NCI-H1092 treated with DMSO at 0.1 percent for 48 hours (cell line): ENCODE measurements at places on chromosomes 7 and 10.

GRCh38 chr10:103111918-103112877 lies 80.9 kb downstream of the NT5C2 start:
- no peak for DNase-seq

DNA sequence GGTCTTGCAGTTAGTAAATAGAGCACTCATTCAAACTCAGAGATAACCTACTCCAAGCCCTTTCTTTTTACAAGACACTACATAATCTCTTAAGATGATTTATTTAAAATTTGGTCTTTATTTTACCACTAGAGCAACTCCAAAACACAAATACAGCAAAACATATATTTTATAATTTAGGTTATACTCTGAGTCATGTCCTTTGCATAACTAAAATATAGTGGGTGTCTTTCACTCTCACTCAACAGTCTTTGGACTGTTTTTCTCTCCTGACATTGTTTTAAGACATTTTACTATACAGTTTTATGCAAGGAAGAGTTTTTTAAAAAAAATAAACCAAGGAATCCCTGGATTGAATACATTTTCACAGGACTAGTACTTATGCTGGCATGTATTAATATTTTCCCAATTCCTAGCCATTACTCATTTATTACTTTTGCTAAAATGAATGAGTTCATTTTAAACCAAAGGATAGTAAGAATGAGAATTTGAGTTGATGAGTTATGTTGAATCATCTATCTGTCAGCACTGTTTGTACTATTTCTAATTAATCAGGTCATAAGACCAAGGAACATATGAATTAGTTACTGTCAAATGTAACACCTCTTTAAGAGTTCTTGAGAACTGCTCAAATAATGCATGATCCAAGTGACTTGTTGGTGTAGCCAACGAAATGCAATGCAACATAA lies 303.1 kb upstream of the FZD1 start:
- no peak for DNase-seq

GRCh38 chr7:96218664-96219243 lies 103.1 kb downstream of the SLC25A13 start:
- no peak for DNase-seq

DNA sequence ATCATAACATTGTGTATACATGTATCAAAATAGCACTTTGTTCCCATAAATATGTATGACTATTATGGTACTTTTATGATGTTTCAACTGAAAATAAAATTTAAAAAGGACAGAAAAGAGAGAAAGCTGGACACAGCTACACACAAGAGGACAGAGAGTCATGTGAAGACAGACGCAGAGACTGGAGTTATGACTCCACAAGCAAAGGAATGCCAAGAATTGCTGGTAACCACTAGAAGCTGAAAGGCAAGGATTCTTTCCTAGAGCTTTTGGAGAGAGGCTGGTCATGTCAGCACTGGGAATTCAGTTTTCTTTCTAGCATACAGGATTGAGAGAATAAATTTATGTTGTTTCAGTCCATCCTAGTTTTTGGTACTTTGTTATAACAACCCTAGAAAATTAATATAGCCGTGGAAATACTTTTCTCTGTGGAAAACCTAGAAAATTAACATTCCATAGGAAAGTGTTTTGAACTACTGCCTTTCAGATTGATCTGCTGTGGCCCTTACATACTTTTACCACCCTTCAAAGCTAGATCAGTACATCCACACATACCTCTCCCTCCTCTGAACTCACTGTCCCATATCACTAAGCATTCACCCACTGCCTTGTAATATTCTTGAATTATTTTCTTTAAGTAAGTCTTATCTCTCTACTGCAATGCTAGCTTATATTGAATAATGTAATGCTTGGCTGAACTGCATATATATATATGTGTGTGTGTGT lies 575.3 kb downstream of the IPMK start:
- DNase-seq, result no peak

DNA sequence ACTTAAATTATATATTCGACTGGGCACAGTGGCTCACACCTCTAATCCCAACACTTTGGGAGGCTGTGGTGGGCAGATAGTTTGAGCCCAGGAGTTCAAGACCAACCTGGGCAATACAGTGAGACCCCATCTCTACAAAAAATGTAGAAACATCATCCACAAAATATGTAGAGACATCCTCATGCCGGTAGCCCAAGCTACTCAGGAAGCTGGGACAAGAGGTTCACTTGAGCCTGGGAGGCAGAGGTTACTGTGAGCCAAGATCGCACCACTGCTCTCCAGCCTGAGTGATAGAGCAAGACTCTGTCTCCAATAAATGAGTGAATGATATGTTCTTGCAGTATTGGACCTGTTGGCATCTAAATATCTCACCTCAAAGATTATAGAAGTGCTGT lies 22.6 kb upstream of the TNS3 start:
- no peak for DNase-seq

DNA sequence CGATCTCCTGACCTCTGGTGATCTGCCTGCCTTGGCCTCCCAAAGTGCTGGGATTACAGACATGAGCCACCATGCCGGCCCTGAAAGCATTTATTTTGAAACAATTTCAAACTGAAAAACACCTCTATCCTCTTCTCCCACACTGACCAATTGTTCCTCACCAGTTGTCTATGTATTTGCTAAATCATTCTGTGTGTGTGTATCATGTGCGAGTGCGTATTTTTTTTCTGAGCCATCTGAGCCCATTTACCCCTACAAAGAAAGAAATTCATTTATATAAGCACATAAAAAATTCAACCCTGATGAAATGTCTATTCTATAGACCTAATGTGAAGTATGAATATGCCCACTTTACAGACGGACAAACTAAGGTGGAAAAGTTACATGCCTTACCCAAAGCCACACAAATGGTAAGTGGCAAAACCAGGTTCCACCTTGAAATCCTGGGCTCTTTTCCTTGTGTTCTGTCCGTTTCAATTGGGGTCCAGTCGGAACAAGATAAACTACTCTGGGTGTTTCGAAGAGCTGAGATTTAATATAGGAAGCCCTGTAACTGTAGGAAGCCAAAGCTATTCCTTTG lies 46.8 kb downstream of the RBM17 start:
- DNase-seq, result no peak

- DNase-seq, result no peak
Observed at GRCh38 chr7:93575555-93576399, 1.3 kb upstream of the CALCR start.

- no peak for DNase-seq
Observed at GRCh38 chr7:27869056-27869455, 129.1 kb downstream of the TAX1BP1 start.

DNA sequence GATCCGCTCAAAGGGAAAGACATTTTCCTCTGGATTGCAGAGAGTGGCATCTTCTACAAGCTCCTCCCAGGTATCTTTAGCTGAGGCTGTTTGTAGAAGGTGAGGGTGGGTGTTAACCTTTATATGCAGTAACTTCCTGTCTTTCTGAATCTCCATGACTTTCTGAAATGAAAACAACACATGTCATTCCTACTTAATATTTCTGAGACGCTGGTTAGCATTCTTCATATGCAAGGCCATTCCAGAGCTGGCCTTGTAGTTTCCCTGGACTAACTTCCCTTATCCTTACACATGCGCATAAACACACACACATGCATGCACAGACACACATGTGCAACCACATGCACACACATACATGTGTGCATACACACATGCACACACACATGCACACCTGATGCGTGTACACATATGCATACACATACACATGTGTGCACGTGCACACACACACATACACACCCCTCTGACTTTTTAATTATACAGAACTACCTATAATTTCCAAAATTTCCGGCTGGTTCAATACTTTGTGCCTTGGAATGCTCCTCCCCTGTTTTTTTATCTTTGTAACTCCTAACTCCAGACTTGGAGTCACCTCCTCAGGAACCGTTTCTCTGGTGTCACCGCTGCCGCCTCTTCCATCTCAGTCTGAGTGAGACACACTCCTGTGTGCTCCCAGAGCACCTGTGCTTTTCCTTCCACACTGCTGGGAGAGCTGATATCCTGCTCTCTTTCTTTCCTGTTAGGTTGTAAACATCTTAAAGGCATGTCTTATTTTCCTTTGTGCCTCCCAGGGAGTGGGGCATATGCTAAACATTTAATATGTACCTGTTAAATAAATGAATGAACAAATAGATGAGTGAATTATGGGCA lies 55.2 kb downstream of the LRRC18 start:
- DNase-seq, result no peak

DNA sequence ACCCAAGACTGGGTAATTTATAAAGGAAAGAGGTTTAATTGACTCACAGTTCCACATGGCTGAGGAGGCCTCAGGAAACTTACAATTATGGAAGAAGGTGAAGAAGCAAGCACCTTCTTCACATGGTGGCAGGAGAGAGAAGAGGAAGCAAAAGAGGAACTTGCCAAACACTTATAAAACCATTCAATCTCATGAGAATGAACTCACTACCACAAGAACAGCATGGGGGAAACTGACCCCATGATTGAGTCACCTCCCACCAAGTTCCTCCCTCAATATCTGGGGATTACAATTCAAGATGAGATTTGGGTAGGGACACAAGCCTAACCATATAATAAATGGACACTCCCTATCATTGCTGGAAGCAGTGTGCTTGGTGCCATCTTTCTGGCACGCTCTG lies 506.3 kb downstream of the CALN1 start:
- DNase-seq, result no peak

DNA sequence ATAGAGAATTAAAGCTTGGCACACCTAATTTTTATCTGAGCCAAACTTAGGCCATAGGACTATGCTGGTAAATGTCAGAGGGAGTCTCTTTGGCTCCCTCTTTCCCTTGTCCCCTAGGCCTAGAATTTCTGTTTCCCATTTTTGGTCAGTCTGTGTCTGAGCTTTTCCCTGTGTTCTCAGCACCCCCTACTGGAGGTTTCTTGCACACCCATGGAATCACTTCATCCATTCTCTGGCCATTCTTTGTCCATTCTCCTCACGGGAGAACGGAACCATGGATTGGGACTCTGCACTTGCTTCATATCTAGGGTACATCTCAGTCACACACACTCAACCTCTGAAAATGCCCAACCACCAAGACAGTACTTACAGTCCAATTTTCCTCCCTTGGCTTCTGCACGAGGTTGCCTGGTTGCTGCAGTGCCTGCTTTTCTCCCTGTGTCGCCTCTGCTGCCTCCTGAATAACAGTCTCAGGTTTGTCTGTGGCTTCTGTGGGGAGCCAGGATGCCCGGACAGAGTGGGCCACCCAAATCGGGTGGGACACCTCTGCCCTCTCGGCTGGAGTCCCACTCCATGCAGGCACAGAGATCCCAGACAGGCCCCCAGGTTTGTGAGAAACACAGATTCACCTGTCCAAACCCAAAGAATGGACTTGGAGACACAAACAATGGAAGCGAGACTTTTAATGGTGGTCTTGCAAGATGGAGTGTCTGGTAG lies 35.1 kb upstream of the DNAH11 start:
- peak; percentile 4 for DNase-seq

- DNase-seq, result no peak
Observed at GRCh38 chr7:117992635-117993376, 119.6 kb upstream of the CTTNBP2 start.

GRCh38 chr10:100413173-100413572 lies 49.6 kb upstream of the WNT8B start:
- DNase-seq, result no peak

DNA sequence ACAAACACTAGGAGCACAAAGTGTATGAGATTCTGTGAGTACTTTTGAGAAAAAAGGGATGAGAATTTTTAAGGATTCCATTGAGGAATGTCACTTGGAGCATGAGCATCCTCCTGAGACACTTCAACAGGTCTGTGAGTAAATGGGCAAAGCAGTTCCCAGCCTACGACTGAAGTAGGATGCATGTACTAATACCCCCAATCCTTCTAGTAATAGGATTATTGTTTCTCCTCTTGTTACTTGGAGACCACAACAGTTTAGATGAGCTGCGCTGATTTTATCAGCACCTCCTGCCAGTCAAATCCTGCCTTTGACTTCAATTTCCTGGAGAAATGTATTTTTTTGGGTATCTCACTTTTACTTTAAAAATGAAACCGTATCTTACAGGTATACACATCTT lies 820 bp downstream of the BBS9 start:
- no peak for DNase-seq

- no peak for DNase-seq
Observed at GRCh38 chr10:15729890-15730289, 10.2 kb upstream of the ITGA8 start.

- no peak for DNase-seq
Observed at GRCh38 chr10:29243750-29244149, 45.1 kb upstream of the LYZL1 start.

GRCh38 chr10:88759366-88760101 lies at the start of gene LIPN:
TSS of gene LIPN (plus strand) at chr10:88760020. CDS start at chr10:88761406, 1,386 bp downstream.
- no peak for DNase-seq

GRCh38 chr10:114928818-114929217 lies 9.2 kb upstream of the TRUB1 start:
- DNase-seq, result no peak

- no peak for DNase-seq
Observed at GRCh38 chr10:17201794-17202116, 283 bp upstream of the TRDMT1 start.

- no peak for DNase-seq
Observed at GRCh38 chr7:102451371-102452054, 13.2 kb downstream of the ALKBH4 start.

DNA sequence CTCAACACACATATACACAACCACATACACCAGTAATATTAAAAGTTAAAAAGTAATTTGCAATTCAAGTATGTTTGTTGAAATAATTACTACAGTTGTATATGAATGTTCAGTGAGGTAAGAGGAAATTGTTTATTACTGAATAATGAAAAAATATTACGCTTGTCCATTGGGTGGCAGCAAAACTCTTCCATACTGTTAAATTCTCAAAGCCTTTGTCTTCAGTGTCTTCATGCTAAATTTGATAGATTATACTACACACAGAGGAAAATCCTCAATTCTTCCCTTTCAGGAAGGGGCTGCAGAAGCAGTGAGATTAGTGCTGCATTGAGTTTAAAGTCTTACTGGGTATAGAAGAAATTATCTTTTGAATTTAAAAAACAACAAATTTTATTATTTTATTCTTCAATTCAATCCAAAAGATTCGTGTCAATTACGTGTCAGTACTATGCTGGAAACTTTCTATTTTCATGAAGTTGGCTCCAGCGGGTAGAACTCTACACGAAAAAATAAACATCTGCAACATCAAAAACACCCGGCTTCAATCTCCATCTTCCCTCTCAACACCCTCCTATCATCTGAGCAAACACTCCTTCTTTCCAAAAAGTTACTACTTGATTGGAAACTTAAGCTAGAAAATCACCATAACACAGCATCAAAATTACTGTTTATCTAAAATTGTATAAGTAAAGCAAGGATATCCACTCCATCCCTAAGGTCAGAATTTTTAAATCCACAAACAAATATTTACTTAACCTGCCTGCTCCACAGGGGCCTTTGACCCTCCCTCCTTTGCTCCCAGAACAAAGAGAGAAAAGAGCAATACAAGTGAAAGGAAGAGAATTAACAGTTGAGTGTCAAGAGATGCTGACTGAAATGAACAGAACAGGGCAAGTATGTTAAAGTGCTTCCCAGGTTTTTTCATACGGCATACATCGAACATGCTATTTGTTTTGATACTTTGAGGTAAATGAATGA lies 37.0 kb upstream of the TES start:
- DNase-seq, result peak; percentile 63

GRCh38 chr10:427761-428519 lies 261.5 kb downstream of the DIP2C start:
- no peak for DNase-seq
